ENCODE measurements at places on chromosomes 3 and 15.

DNA sequence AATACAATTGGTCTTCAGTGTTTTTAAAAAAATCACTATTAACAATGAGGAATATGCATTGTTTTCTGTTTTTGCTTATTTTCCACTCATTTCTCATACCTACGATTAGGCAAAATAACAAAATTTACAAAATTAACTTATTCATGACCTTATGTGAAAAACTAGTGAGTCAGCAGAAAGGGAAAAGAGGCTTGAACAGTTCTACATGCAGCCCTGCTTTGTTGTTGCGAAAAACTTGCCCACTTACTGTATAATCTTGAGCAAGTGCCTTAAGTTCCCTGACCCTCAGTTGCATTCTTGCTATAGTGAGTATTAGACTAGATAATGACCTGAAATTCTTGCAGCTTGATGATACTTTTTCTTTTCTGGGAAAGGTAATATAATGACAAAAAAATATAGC is 551.1 kb upstream of the BCHE start:
- DNase-seq = no peak

GRCh38 chr15:101530224-101530958 is 40.9 kb upstream of the PCSK6 start:
- no peak for DNase-seq

GRCh38 chr15:74573987-74574386 is 33.0 kb downstream of the ARID3B start:
- no peak for DNase-seq

- DNase-seq = no peak
These were observed 232.0 kb upstream of the IGF1R start for GRCh38 chr15:98416222-98416855.

DNA sequence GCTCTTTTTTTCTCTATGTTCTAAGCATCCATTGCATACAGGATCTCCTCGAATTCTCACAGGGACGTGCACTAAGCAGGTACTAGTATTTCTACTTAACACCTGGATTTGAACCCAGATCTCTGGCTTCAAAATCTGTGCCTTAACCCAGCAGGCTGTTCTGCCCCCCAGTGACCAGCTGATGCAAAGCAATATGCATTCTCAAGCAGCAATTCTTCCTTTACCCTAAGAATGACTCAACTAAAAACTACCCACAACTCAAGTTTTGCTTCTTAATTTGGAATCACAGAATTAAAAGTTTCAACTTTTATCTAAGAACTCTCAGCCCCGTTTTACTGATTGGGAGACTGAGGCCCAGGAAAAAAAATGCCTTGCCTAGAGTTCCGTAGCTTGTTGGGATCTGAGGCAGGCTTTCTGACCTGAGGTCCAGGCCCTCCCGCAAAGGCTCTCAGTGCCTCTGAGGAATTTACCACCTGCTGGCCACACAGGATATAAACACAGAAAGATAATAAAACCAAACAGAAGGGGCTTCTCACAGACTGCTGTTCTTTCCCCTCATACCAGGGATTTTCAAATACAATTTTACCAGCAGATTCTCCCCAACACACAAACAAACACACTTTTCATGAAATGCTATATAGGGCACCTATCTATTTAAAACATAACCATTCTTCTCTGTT is 115.4 kb upstream of the RAD18 start:
- DNase-seq = no peak

GRCh38 chr3:65811086-65811761 is 227.5 kb downstream of the MAGI1 start:
- DNase-seq = no peak

DNA sequence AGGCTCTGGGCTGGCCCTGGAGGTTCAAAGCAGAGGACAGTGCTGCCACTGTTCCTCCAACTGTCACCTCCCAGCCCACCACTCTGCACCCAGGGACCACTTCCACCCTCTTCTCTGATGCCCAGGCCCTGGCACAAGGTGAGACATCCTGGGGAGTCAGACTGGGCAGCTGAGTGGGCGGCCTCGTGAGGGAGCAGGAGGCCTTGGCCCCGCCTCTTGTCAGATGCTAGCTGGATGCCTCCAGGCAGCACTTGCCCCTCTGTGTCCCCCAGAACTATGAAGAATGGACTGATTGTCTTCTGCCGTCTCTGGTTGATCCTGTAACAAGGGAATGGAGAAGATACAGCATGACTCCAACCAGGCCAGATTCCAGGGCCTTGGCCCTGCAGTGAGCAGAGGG is 191.0 kb upstream of the LINGO1 start:
- DNase-seq = no peak

DNA sequence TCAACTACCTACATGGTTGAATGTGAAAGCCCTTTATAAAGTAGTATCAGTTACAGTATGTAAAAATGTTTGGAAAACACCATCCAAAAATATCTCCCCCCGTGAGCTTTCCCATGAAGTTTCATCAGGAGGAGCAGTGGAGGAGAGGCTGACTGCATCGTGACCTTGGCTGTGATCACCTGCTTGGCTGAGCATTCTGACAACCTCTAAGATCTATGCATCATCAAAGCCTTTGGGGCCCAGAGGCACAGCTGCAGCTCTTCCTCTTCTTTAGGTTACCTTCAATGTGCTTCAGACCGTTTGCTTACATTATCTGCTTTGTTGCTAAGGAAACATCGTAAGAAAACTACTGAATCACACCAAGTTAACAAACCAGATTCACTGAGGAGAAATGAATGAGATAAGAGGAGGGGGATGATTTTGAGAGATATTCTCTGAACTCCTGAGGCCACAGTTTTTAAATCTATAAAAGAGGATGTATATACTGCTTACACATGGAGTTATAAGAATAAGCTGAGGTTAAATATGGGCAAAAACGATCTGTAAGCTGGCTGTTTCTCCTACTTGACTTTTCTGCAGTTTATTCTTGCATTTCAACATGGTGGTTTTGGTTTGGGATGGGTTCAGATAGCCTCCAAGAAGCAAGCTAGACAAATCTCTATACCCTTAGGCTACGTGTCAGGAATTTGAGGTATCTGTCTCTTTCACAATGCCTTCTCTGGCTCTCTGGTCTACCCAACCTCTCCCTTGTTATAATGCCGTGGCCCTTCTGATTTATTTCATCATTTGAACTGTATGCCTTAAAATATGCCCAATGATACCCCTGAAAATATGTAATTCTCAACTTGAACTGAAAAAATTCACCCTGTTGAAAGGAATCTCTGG is 4.0 kb downstream of the GCSAM start:
- DNase-seq = no peak

DNA sequence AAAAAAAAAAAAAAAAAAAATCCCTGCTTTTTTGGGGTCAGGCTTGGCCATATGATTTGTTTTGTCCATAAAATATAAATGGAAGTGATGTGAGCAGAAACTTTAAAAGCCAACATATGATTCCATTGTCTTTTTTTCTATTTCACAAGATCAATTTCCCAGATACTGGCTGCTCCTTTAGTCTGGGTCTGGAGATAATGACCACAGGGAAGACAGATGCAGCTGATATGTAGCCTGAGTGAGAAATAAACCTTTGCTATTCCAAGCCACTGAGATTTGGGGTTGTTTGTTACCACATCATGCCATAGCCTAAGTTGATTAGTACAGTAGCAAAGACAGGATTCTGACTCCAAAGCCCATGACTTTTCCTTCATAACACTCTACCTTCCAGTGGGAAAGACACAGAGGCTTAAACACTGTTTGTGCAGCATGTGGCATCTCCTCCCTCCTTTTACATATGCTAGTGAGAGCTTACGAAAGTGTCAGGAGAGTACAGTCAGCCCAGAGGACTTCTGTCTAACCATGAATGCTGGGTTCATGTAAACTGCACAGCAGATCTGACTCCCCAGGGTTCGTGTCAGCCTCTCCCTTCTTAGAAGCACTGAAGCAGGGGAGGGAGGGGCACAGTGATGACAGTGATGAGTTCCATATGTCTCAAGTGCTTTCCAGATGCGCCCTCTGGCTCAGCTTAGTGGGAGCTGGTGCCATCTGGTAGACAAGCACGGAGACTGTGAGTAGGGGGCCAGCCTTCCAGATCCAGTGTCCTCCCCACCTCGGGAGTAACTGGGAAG is 36.7 kb upstream of the SLC7A14 start:
- no peak for DNase-seq

DNA sequence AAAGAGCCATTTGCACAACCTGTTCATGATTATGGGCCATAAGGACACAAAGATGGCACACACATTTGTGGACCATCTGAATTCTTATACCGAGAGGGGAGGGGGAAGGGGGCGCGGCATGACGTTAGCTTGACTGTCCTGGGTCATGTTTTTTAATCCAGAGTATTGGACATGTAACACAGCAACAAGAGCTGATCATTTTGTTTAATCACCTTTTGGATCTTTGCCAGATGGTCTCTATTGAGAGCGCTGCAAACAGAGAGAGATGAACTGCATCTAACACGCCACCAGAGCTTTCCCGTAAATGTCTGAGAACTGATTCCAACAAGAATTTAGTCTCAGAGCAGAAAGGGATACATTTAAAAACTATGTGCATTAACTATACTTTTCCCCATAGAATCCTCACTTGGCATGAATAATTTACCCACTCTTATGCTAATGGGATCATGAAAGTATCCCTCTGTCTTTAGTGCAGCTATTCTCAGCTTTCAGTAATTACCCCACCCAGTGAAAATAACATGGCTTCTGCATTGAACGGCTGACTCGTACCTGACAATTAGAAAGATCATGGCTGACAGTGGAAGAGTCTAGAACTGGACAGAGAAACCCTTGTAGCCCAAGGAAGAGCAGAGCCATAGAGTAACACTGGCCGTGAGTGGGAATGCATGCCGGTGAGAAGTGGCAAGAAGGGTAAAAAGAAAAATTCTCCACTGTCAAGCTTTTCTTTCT is 22.6 kb downstream of the MEIS2 start:
- no peak for DNase-seq

- no peak for DNase-seq
These were observed 51.6 kb downstream of the TRPM1 start for GRCh38 chr15:31049682-31050615.

- DNase-seq = no peak
These were observed 16.6 kb downstream of the ST3GAL6 start for GRCh38 chr3:98779541-98780335.

GRCh38 chr15:67826717-67827561 is 1.6 kb downstream of the SKOR1 start:
- DNase-seq = no peak

DNA sequence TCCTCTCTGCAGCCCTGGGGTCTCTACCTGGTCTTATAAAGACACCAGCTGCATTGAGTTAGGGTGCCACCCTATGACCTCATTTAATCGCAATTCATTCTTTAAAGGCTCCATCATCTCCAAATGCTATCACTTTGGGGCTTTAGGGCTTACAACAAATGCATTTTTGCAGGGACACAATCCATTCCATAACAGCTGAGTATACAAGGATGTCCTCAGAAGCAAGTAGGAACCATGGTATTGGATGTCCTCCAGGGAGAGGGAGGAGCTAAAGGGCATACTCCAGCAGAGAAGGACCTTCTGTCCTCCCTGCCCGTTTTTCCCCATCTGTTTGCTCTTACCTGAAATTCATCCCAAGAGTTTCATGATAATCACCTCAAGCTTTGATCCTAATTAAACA is 30.3 kb downstream of the UMPS start:
- DNase-seq = no peak

- no peak for DNase-seq
These were observed 106.9 kb downstream of the TLE3 start for GRCh38 chr15:69990566-69991421.

DNA sequence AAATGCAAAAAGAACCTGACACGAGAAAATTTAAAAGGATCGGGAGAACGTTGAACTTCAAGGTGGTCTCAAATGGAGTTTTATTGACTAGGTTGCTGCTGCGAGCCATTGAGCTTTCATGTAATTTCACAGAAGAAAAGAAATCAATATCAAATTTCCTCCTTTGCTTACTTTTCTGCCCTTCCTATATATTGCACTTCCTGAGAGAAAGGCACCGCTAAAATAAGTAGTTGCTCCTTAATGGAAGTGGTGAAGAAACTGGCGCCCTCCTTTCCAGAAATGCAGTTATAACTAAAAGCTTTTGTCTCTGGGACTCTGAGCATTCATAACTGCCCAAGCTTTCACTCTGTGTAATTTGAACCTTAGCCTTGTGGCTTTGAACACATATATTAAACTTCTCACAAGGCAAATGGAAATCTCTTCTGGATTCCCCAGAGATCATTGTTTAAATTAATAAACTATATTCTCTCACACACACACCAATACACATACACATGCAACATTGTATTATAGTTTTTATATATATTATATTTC is 13.4 kb downstream of the EID1 start:
- no peak for DNase-seq

DNA sequence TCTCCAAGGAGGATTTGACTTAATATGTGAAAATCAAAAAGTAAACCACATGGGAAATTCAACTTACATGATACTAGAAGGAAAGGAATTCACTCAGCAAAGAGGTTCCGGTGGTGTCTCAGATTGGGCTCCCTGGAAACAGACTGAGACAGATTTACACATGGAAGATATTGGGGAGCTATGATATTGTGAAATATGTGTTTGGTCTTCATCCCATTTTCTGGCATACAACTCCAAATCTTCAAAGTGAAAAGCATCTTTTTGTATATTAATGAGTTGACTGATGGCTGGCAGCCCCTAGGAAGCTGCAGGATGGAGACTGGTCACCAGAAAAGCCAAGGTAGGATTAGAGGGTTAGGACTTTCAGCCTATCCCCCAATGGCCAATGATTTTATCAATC is 29.3 kb downstream of the GRK7 start:
- DNase-seq = no peak

DNA sequence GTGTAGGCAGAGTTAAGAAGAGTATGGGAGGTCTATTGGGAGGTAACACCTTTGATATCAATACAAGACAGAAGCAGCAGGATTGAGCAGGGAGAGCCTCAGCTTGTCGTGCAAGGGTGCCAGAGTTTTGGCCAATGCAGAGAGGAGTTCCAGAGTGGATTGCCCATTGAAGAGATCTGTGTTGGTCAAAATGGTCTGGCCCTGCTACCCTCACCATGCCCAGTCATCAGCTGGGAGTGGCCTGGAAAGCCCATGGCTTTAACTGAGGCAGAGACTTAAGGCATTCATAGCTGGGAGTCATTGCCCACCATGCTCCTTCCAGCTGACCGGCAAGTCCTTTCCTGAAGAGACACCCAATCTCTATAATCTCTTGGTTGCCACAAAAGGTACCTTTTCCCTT is 271.3 kb downstream of the ABHD5 start:
- no peak for DNase-seq

DNA sequence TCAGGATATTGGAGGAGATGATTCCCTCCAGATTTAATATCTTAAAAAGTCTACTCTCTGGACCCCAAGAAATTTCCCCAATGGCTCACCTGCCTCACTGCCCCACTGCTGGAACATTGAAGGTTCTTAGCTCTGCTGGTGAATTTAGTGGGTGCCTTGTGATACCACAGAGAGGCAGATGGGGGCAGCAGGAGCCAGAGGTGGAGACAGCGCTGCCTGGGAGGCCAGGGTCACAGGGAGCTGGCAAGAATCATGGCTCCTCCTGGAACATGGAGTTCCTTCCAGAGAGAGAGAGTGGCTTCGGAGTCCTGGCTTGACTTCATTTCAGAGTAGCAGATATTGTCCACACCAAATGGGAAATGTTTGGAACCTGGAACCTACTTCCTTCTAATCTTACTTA is 263.5 kb upstream of the CFAP20DC start:
- peak; percentile 17 for DNase-seq

- no peak for DNase-seq
These were observed 57.8 kb upstream of the RPL32 start for GRCh38 chr3:12898965-12899755.

Data from GM12891 (cell line).